Upper lobe of right lung (tissue), 1 donor: ENCODE measurements at places on chromosomes 16 and 17.

- no peak for DNase-seq
These were observed 720 bp upstream of the BCKDK start for GRCh38 chr16:31107465-31107867.

GRCh38 chr17:20218272-20218671 is 209.1 kb downstream of the SPECC1 start:
- DNase-seq = no peak

- DNase-seq = no peak
These were observed 17.5 kb downstream of the TMEM132E start for GRCh38 chr17:34596920-34597319.

GRCh38 chr17:36085765-36086164 is 4.2 kb downstream of the CCL3 start:
- no peak for DNase-seq
